Mesenteric fat pad (tissue), 1 donor: ENCODE measurements at places on chromosomes 3 and 15.

GRCh38 chr3:11074451-11074850 lies 79.8 kb upstream of the HRH1 start:
- no peak for DNase-seq

DNA sequence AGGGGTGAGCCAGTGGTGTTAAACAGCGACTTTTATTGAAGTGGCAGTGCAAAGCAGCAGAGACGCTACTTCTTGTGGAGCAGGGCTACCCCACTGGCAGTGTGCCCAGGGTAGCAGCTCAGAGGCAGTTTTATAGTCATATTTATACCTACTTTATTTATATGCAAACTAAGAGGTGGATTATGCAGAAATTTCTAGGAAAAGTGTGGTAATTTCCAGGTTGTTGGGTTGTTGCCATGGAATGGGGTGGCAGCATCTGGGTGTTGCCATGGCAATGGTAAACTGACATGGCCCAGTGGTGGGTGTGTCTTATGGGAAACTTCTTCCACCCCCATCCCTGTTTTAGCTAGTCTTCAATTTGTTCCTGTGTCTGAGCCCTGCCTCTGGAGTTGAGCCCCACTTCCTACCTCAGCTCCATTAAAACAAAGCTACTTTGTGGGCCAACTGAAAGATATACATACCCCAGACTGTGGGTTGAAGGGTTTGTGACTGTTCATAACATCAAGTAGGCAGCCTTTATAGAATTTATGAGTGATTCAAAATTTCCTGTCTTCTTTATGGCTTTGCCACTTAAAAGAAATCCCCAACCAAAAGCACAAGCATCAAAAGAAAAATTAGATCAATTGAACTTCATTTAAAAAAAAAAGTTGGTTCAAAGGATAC lies 60.3 kb downstream of the EBLN2 start:
- no peak for DNase-seq

- no peak for DNase-seq
Observed at GRCh38 chr15:80072285-80072994, 13.0 kb downstream of the ZFAND6 start.

DNA sequence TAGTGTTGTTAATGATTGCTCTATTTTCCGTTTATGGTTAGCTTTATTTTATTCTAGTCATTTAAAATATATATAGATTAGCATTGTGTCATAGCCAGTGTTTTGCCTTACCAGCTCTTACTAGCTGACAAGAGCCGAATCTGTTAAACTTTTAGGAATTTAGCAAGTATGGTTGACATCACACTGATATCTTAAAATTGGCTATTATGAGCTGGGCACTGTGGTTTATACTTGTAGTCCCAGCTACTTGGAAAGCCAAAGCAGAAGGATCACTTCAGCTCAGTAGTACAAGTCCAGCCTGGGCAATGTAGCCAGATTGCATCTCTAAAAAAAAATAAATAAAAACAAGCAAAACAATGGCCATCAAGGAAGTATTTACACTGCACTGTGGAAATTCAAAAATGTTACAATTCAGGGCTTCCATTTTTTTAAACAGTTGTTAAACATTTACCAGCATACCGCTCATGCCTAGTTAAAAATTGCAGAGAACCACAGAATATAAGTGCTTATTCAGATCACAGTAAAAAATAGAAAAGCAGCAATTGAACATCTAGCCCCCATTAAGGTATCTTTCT lies 208.4 kb upstream of the CGNL1 start:
- no peak for DNase-seq

DNA sequence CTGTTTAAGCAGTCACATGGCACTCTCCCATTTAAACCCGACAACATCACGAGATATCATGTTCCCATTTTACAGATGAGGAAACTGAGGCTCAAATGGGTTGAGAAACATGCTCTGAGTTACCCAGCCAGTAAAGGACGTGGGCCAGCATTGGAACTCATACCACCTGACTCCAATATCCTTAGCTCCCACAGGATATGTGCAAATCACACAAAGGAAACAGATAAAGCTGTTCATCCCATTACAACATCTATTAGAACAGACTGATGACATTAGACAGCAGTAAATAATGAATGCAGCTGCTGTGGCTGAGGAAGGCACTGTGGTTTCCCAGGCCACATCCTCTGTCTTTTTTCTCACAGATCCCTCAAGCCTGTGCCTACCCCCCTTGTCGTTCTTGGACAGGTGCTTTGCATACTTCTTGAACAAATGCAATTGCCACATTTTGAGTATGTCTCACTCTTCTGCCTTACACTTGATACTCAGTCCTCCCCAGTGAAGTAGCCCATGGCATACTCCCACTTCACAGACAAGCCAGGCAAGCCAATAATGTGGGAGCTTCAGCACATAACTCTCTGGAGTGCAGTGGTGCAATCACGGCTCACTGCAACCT lies 17.7 kb downstream of the FRMD4B start:
- no peak for DNase-seq

DNA sequence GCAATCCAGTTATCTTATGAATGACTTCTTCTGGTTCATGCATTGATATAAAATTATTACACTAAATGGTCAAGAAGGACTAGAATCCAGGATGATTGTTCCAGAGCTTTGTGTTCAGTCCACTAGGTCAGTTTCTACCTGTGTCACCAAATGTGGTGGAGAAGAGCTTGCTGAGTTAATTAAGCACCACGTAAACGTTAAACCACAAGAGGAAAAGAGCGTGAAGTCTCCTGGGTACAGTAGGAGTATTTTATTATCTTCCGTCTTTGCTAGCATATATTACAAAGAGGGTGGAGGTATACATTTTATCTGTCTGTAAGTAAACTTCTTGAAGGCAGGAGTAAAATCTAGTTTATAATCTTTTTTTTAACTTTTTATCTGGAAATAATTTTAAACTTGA lies 23.5 kb downstream of the CHP1 start:
- no peak for DNase-seq

DNA sequence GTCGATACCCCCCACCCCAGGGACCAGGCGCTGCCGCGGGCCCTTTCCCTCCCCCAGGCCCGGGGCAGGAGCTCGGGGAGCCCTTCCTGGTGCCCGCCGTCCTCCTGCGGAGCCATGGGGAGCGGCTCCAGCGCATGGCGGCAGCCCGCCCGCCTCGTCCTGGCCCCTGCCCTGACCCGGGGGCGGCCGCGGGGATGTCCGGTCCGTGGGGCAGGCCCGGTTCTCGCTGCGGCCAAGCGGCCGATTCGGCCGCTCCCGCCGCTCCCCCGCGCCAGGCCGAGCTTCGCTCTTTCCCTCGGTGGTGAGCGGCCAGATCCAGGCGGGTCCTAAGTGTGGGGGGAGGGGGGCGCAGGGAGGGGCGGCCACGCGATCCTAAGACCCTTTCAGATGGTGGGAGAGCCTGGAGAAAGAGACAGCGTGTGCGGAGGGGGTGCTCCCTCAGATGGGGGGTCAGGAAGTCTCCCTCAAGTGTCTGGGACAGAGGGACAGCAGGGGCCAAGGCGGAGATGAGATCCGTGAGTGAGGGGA lies 1.3 kb downstream of the NEIL1 start:
- no peak for DNase-seq

DNA sequence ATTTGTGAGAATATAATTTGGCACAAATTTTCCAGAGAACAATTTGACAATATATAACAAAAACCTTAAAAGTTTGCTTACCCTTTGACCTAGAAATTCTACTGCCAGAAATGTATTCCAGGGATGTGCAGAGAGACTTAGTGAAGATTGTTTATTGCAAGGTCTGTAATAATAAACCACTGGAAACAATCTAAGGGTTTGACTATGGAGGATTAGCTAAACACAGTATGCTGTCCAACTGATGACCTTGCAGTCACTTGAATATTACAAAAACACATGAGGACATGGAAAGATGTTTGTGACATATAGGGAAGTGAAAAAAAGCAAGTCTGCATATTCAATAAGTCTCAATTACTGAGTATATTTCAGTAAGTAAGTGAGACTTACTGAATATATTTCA lies 48.1 kb upstream of the CDV3 start:
- no peak for DNase-seq

DNA sequence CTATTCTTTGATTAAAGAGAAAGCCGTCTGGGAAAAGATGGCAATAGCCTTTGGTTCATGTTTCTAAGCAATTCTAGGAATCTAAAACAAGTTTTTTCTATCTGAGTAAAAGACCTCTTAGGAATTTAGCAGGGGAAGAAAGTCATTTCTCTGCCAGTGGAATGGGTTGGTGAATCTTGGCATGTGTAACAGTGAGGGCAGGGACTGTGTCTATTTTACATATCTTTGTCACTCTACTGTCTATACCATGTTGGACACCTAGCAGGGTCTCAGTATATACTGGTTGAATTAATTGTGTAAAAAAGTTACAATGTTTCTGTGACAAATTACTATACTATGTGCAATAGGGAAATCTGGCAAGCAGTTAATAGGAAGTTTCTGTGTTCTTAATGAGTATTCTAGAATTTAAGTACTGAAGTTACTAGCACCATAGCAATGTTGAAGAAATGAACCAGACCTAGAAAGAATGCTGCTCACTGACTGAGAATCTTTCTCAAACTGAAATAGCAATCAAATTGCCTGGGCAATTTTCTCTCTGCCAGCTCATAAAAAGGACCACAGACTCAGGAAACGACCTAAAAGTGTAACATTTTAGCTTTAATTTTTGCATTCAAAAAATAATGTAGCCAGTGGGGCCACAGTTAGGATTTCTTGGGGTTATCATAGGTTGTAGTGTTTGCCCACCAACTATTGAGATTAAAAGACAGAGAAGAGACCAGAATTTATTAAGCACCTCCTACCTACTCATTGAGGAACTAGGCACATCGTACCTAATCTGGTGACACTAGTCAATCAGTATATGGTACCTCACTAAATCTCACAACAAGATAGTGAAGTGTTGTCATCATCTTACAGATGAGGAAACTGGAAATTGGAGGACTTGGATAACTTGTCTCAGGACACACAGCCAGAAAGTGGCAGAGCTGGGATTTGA lies 56.2 kb upstream of the LEKR1 start:
- no peak for DNase-seq

- no peak for DNase-seq
Observed at GRCh38 chr3:188211476-188211875, 57.5 kb downstream of the LPP start.

- DNase-seq: no peak
Observed at GRCh38 chr3:182735672-182736071, 57.6 kb upstream of the ATP11B start.

GRCh38 chr3:59262076-59262498 lies 212.3 kb upstream of the CFAP20DC start:
- no peak for DNase-seq

- no peak for DNase-seq
Observed at GRCh38 chr3:66437341-66437929, 63.4 kb downstream of the LRIG1 start.

GRCh38 chr15:84755736-84756527 lies 7.5 kb downstream of the ZNF592 start:
- no peak for DNase-seq

DNA sequence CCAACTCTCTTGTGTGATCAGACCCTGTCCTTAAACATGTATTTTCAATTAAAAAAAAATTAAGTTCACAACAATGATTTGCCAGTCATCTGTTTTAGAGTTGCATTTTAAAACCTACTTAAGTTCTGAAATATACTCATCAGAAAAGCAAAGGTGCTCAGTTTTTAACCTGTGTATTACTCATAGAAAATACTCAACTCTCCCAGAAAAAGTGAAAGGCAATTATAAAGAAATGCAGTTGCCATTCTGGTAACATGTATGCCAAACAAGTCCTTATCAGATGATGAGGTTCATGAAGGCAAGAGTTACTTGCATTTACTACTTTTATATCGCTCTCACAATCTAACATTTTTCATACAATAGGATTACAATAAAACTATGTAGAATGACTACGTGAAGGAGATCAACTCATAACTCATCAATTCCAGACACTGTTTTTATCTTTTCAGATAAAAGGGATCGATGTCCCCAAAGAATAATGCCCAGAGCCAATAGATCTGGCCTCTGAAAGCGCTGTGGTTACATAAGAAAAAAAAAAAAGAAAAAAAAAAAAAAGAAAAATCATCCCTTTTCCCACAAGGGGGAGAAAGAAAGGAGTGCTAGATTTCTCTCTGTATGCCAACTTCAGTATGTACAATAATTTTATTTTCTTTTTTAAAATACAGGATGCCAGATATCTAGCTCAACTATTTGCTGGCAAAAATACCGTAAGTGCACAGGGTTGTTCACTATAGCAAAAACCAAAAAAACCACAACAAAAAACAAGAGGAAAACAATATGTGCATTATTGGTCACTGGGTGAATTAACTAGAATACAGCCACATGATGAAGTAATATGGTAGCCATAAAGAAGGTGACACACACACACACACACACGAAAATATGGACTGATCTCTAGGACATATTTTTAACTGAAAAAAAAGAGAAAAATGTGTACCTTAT lies 137.4 kb downstream of the NR1I2 start:
- no peak for DNase-seq

DNA sequence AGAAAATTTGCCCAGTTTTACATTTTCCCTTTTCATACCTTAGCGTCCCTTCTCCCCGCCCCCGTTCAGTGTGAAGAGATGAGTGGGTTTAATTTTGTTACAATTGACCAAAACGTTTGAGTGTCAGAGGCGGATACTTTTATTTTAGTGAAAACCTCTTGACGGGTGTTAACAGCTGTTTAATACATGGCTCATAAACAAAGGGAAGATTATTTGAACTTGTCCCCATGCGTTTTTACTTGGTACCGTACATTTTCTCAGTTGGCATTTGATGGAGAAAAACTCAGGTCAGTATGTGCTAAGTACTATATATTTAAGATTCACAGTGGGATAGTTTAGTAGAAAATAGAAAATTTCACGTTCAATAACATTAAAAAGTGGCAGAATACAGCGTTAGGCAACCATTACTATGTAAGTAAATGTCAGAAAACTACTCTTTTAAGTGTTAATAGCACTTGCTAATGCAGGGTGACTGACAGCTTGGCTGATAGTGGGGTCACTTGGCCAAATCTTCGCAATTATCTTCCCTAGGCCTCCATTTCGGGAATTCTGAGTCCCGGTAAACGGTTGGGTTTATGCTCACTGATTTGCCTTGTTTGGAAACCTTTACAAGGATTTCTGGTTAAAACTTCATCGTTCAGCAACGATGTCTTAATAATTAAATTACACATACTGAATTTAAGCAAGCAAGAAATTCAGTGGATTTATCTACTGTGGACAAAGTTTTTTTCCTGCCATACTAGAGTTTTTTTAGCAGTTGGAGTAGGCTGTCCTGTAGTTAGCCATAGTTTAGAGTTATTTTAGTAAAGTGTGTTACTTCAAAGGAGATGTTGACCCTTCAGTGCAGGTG lies 4.8 kb downstream of the CHD2 start:
- no peak for DNase-seq

- no peak for DNase-seq
Observed at GRCh38 chr3:117045143-117045542, 335.6 kb downstream of the TUSC7 start.

GRCh38 chr3:179796421-179796820 lies 143.6 kb downstream of the USP13 start:
- no peak for DNase-seq

GRCh38 chr3:18119866-18120265 lies 305.3 kb downstream of the SATB1 start:
- DNase-seq: no peak

- DNase-seq: no peak
Observed at GRCh38 chr15:62824111-62825015, 218.2 kb upstream of the TPM1 start.

GRCh38 chr3:143770391-143770790 lies 77.9 kb downstream of the SLC9A9 start:
- no peak for DNase-seq
